Psoas muscle (tissue), 8 donors: ENCODE measurements at places on chromosomes 3 and 15. TPM values are rescaled to one million over a fixed set of nuclear protein-coding genes. Genes with fewer than 3 reads are reported as not detected.

The GOLGA8R gene
- polyA plus RNA-seq, result 0.30 TPM

The AADAC gene
- polyA plus RNA-seq, result 0.14 TPM

The LMOD3 gene
- 129 TPM for polyA plus RNA-seq

The CNTN6 gene
- polyA plus RNA-seq, result not detected

The NAALADL2 gene
- 0.56 TPM for polyA plus RNA-seq

The TMPRSS7 gene
- polyA plus RNA-seq, result not detected

The SLC28A2 gene
- polyA plus RNA-seq, result not detected

The TGFBR2 gene
- 23.4 TPM for polyA plus RNA-seq

The FEZF2 gene
- not detected for polyA plus RNA-seq

The WDR93 gene
- not detected for polyA plus RNA-seq

The RHOV gene
- 0.23 TPM for polyA plus RNA-seq

The ZNF385D gene
- polyA plus RNA-seq, result 0.55 TPM

The IL17RB gene
- polyA plus RNA-seq, result 0.08 TPM

The CACNA2D3 gene
- polyA plus RNA-seq, result 11.7 TPM

The MLF1 gene
- polyA plus RNA-seq, result 117 TPM

The STRIT1 gene
- 856 TPM for polyA plus RNA-seq

The IMP3 gene
- polyA plus RNA-seq, result 45.0 TPM

The ITIH3 gene
- 0.29 TPM for polyA plus RNA-seq

The C3orf85 gene
- polyA plus RNA-seq, result not detected

The CCR3 gene
- polyA plus RNA-seq, result 0.41 TPM

The ZKSCAN7 gene
- 0.79 TPM for polyA plus RNA-seq

The C3orf80 gene
- not detected for polyA plus RNA-seq

The NPAP1 gene
- polyA plus RNA-seq, result not detected

The AGTR1 gene
- 5.7 TPM for polyA plus RNA-seq

The PDE8A gene
- polyA plus RNA-seq, result 10.5 TPM

The REC114 gene
- polyA plus RNA-seq, result not detected

The GOLGA8S gene
- 0.01 TPM for polyA plus RNA-seq

The CLDN18 gene
- polyA plus RNA-seq, result not detected

The ADCY5 gene
- 1.2 TPM for polyA plus RNA-seq
